Stimulated activated CD4-positive, alpha-beta T cell treated with anti-CD3 and anti-CD28 coated beads, Interleukin-4, amount 100 ng/mL, for 4 hours (primary cell): ENCODE measurements at places on chromosomes 12 and 14.

- DNase-seq = no peak
These were observed 725.0 kb upstream of the FLRT2 start for GRCh38 chr14:84804895-84805294.

GRCh38 chr12:120515496-120515895, 13.5 kb downstream of the COQ5 start:
- no peak for DNase-seq

- DNase-seq = no peak
These were observed 2.0 kb upstream of the CHURC1 start for GRCh38 chr14:64912261-64912660.

DNA sequence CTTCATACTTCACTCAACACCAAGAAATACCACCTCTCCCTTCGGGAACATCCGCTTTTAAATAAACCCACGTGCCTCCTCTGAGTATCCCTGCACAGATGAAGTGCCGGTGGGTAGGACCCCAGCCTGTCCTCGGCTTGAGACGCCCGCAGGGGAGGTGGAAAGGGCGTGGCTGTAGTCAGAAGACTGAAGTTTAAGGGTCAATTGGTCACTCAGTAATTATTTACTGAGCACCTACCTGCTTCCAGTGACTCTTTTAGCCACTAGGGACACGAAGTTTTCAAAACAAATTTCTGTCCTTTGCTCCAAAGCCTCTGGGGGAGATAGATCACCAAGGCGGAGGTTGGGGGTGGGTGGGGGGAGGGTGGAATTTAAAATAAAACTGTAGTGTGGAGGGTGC, 309.4 kb downstream of the VRK1 start:
- DNase-seq = no peak

GRCh38 chr14:23942587-23942986, 11.0 kb upstream of the DHRS4 start:
- DNase-seq = no peak

GRCh38 chr12:109946913-109947312, 46.8 kb downstream of the TCHP start:
- DNase-seq = no peak

GRCh38 chr12:68393417-68393816, 61.3 kb upstream of the MDM1 start:
- no peak for DNase-seq

- no peak for DNase-seq
These were observed 12.5 kb downstream of the EGLN3 start for GRCh38 chr14:33938131-33938949.

- DNase-seq = no peak
These were observed 50.4 kb downstream of the ACADS start for GRCh38 chr12:120775862-120776552.

GRCh38 chr14:102278631-102278935, 26.4 kb downstream of the MOK start:
- DNase-seq = no peak

DNA sequence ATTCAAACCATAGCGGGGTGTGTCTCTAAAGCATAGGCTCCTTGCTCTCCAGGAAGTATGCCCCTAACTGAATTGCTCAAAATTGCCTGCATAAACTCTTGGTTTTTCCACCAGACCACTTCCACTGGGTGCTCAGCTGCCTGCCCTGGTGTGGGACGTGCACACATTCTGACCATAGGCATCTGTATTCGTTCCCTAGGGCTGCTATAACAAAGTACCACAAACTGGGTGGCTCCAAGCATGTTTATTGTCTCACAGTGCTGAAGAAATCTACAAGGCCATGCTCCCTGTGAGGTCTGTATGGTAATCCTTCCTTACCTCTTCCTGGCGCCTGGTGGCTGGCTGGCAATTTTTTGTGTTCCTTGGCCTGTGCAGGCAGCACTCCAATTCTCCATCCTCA, 16.4 kb upstream of the GALNT6 start:
- DNase-seq = no peak

- no peak for DNase-seq
These were observed 21.2 kb downstream of the BCL7A start for GRCh38 chr12:122042910-122043309.

DNA sequence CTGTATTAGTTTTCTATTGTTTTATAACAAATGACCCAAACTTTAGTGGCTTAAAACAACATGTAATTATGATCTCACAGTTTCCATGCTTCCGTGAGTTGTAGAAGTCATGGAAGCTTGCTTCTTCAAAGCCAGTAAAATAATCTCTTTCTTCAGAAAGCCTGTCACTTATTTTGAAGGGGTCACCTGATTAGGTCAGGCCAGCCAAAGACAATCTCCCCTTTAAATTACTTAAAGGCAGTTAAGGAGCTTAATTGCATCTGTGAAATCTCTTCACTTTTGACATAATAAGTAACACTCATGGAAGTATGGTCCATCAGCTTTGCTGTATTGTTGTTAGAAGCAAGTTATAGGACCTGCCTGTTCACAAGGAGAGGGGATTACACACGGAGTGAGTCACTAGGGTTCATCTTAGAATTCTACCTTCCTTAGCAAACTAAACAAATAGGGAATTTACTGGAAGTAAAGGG, 89.8 kb downstream of the FAR2 start:
- no peak for DNase-seq

GRCh38 chr12:25652371-25652770, 99.3 kb upstream of the LMNTD1 start:
- DNase-seq = no peak

GRCh38 chr12:74535536-74535935, 2.1 kb upstream of the ATXN7L3B start:
- no peak for DNase-seq

GRCh38 chr12:24728366-24728765, 220.5 kb downstream of the BCAT1 start:
- no peak for DNase-seq

DNA sequence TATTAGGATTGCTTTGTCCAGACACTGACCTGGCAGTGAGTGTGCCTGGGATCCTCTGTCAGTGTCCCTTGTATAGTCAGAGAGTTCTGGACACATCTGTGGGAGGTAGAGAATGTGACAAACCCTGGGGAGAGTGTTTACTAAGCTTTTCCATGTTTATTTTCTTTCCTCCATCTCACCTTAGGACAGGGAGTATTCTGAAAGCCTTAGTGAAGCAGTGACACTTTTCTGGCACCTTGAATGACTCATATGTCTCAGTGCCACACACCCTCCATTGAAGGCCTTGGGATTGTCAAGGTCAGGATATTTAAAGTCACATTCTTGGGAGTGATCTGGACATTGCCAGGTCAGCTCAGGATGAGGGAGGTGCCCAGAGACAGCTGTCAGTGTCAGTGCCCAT, 34.9 kb upstream of the CTDSP2 start:
- DNase-seq = no peak

DNA sequence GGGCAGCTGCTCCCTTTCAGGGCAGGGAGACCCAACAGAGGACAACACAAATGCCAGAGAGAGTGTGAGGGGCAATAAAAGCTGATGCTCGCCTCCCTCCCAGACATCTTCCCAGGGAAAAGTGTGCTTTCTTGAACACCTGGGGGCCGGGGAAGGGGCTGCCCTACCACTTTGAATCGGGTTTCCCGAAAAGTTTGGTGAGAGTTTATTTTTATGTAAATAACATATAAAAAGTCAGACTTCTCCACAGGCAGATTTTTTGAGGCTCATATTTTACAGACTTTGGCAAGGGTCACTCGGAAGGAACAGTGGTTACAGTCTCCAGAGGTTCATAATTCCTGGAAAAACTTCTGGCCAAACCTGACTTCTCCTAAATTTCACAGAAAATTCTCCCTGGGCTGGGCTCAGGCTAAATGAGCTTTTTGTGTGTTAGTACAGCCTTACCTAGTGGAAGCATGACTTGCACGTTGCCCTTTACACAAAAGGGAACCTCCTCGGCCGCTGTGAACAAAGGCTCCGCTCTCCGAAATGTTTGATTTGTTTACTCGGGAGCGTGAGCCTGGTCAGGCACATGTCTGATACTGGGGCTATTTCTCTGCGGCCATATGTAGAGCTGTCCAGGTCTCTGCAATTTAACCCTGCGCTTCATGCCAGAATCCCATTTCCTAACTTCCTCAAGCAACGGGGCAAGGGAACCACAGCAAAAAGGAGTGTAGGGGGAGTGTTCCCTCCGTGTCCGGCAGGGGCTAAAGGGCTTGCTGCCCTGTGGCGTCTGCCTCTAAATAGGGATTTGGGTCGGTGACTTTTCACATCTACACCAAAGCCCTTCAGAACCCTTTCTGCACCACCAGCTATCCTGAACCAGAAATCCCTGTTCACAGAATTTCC, 3.4 kb downstream of the RTL1 start:
- no peak for DNase-seq

DNA sequence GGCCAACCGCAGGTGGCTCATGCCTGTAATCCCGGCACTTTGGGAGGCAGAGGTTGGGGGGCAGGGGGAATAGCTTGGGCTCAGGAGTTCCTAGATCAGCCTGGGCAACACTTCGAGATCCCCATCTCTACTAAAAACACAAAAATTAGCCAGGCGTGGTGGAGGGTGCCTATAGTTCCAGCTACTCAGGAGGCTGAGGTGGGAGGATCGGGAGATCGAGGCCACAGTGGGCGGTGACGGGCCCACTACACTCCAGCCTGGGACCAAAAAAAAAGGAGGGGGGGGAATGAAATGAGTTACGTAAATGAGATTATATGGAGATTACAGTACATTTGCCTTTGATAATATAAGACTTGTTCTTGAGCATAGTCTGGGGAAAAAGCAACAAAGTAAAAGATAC, 1.1 kb downstream of the RPAP3 start:
- no peak for DNase-seq

- no peak for DNase-seq
These were observed 169.9 kb downstream of the CACNA1C start for GRCh38 chr12:2222691-2223090.

GRCh38 chr12:68812553-68813241, 4.7 kb downstream of the MDM2 start:
- DNase-seq = no peak

GRCh38 chr14:104339361-104339760, 201.0 kb downstream of the KIF26A start:
- DNase-seq = no peak

- DNase-seq = no peak
These were observed 57.9 kb downstream of the BCL2L14 start for GRCh38 chr12:12128670-12129069.

DNA sequence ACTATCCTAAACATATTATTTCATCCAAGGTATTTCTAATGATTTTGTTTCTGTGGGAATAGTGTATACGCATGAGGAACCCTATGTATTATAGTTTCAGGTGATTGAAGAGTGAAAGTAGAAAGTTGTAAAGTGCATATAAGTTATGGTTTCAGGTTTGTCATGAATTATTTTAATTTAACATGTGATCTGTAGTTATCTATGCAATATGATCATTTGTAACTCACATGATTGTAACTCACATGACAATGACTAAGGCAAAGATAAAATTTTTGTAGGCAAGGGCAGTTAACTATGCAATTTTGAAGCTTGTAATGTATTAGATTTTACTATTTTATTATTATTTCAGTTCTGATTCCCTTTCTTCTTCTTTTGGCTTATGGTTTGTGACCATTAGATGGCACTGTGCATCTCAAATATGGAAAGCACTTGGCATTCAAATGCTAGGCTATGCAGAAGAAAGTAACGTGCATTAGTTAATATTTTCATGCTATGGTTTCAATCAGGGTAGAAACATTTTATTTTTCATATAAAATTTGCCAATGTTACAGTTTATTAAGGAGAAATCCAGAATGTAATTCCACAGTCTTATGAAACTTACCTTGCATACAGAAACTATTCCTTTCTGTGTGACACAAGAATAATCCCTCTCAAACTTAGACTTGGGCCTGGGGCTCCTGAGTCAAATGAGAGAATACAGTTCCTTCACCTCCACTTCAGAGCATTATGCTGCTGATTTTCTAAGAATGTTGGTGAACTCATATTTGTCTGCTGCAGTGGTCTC, 15.8 kb upstream of the TMEM30B start:
- no peak for DNase-seq

- no peak for DNase-seq
These were observed 187.7 kb downstream of the SSPN start for GRCh38 chr12:26383041-26383440.

GRCh38 chr14:101553931-101554330, 7.4 kb upstream of the DIO3 start:
- DNase-seq = no peak

GRCh38 chr12:62670986-62671720, 204.5 kb downstream of the MON2 start:
- DNase-seq = no peak

- no peak for DNase-seq
These were observed 82.5 kb downstream of the LMO3 start for GRCh38 chr12:16523284-16523950.

DNA sequence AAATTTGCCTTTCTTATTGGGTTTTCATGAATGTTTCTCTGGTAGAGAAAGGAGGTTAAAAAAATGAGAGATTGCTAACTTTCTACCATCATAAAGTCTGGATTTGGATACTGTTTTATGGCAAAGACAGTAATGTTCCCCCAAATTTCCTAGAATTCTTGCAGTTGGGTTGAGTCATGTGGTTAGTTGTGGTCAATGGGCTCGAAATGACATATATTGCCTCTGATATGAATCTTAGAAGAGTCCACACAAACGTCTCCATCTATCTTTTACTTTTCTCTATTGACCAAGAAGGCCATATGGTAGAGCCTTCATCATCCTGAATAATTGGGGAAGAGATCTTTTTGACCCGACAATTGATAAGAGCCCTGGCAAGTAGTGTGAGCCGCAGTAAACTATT, 119.5 kb upstream of the PMCH start:
- DNase-seq = no peak

DNA sequence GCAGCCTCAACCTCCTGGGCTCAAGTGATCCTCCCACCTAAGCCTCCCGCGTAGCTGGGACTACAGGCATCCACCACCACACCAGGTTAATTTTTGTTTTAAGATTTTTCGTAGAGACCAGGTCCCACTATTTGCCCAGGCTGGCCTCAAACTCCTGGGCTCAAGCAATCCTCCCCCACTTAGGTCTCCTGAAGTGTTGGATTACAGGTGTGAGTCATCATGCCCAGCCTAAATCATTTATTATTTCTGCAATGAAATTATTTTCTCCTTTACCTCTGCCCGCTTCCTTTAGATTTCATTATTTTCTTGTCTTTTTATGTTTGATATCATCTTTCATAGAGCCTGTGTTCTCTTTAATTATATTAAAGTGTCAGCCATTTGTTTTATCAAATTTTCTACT, 165.2 kb upstream of the OTX2 start:
- DNase-seq = no peak

- DNase-seq = no peak
These were observed 5.2 kb downstream of the LRTM2 start for GRCh38 chr12:1825382-1826102.

- no peak for DNase-seq
These were observed 21.4 kb upstream of the NCOR2 start for GRCh38 chr12:124588751-124589267.
